ENCODE measurements at places on chromosomes 2 and 18. TPM values are rescaled to one million over a fixed set of nuclear protein-coding genes. Genes with fewer than 3 reads are reported as not detected.
A peak's percentile ranks its signal among the peaks of the same experiment; 100 is the strongest.

The TRABD2A gene
- total RNA-seq, result 1.3 TPM

The MEP1B gene
- total RNA-seq, result 1.1 TPM

The PIK3C3 gene
- total RNA-seq, result 22.2 TPM

The TDRD15 gene
- not detected for total RNA-seq

The MDH1B gene
- 0.92 TPM for total RNA-seq

The UGT1A7 gene
- not detected for total RNA-seq

The RAX gene
- not detected for total RNA-seq

The ACVR1C gene
- total RNA-seq, result under 0.01 TPM

The GPR75 gene
- total RNA-seq, result 9.4 TPM

The CIB4 gene
- total RNA-seq, result not detected

The BMP10 gene
- total RNA-seq, result not detected

GRCh38 chr2:205633994-205634393, 48.3 kb upstream of the NRP2 start:
- no peaks in the 10 kb centered on the region for H3K27me3 ChIP-seq
- no peak overlapping the region for H3K27ac ChIP-seq
- H3K36me3 ChIP-seq, result no peaks in the 10 kb centered on the region
- no peaks in the 10 kb centered on the region for H3K4me1 ChIP-seq

DNA sequence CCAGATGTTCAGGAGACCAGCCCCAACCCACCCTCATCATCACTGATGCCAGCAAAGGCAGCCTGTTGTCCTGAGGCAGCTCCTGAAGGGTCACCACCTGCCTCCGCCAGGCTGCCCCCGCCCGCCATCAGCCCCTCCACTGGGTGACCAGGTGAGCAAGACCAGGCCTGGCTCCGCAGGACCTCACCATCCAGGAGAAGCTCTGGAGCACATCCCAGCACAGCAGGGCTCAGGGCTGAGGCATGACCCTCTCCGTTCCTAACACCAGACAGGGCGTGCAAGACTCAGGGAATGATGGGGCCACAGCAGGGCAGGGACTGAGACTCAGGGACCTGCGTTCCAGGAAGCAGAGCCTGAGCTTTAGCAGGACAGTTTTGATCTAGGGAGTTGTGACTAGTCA, 218.8 kb upstream of the RAB6C start:
- H3K4me1 ChIP-seq, result no peaks in the 10 kb centered on the region
- H3K27ac ChIP-seq, result no peak overlapping the region
- H3K4me3 ChIP-seq, result no peak overlapping the region
- no peaks in the 10 kb centered on the region for H3K36me3 ChIP-seq

DNA sequence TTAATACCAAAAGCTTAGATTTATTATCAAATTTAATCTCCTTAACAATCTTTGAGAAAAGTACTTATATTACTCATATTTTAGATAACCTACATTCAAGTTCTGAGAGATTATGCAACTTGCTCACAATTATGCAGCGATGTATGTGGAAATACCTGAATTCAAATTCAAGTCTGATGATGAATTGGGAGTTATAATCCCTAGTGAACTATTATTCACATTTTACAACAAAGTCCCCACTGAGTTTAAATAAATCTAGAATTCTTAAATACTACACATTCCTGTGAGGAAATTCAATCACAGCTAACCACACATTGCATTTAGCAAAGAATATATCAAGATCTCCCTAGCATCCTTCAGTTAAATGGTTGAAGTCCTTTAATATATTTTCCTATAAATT, 278.4 kb downstream of the NOL4 start:
- DNase-seq, result no peak
- no peaks in the 10 kb centered on the region for H3K36me3 ChIP-seq
- no peaks in the 10 kb centered on the region for H3K27me3 ChIP-seq
- H3K27ac ChIP-seq, result no peak overlapping the region
- no peak overlapping the region for H3K4me3 ChIP-seq
- H3K4me1 ChIP-seq, result no peaks in the 10 kb centered on the region

- no peaks in the 10 kb centered on the region for H3K27me3 ChIP-seq
- no peak for DNase-seq
- no peaks in the 10 kb centered on the region for H3K36me3 ChIP-seq
- no peaks in the 10 kb centered on the region for H3K4me1 ChIP-seq
- H3K27ac ChIP-seq, result no peak overlapping the region
These were observed 35.9 kb downstream of the PTGR3 start for GRCh38 chr18:75173125-75173432.

DNA sequence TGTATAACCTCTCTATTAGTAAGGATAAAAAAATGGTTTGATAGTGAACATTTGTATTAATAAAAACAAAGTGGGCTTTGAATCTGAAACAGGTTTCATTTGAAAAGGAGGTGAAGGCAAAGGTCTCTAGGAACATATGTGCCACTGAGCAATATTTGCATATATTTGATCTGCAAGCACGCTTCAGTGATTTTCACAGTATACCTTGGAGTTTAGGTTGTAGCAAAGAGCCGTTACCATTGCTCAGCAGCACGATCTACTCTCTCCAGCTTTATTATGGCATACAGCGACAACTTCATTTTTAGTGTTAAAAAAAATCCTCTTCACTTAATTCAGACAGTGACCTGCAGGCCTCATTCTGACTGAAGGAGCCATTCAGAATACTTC, 75.8 kb upstream of the ZEB2 start:
- no peaks in the 10 kb centered on the region for H3K36me3 ChIP-seq
- no peaks in the 10 kb centered on the region for H3K27me3 ChIP-seq
- H3K4me1 ChIP-seq, result no peaks in the 10 kb centered on the region
- H3K27ac ChIP-seq, result no peak overlapping the region
- no peak for DNase-seq

DNA sequence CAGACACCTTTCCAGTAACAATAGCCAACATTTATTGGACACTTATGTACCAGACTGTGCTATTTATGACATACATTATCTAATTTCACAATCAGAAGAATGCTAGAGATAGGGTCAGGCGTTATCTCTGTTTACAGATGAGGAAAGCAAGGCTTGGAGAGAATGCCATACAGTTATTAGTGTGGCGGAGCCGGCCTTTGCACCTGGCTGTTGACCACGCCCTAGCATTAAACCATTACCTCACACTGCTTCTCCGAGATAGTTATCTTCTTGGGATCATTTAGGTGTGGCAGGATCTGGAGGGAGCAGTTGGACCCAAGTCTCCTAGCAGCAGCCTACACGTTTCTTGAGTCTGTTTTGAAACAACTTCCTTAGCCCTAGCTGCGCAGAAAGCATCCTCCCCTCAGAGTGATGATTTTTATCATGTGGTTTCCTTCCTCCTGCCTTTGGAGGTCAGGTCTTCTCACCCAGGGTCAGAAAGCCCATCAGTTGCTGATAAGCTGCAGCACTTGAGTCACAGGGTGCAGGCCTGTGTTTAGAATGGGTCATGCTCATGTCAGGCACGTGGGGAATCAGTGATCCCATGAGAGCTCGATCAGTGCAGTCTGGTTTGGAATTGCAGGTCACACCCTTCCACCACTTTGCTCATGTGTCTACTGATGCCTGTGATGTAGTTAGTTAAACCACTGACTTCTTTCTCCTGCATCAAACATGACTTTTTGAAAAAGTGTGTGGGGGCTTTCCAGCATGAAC, 118.2 kb downstream of the SPTBN1 start:
- H3K27ac ChIP-seq, result peak overlapping the region; percentile 83
- no peak overlapping the region for H3K4me3 ChIP-seq
- H3K4me1 ChIP-seq, result peaks cover 100% of the 10 kb centered on the region
- peak; percentile 84 for DNase-seq

GRCh38 chr2:241063093-241063551, 39.0 kb downstream of the MTERF4 start:
- H3K27ac ChIP-seq, result no peak overlapping the region
- no peaks in the 10 kb centered on the region for H3K4me1 ChIP-seq
- H3K27me3 ChIP-seq, result no peaks in the 10 kb centered on the region
- H3K4me3 ChIP-seq, result no peak overlapping the region
- H3K36me3 ChIP-seq, result peaks cover 34% of the 10 kb centered on the region
- no peak for DNase-seq

DNA sequence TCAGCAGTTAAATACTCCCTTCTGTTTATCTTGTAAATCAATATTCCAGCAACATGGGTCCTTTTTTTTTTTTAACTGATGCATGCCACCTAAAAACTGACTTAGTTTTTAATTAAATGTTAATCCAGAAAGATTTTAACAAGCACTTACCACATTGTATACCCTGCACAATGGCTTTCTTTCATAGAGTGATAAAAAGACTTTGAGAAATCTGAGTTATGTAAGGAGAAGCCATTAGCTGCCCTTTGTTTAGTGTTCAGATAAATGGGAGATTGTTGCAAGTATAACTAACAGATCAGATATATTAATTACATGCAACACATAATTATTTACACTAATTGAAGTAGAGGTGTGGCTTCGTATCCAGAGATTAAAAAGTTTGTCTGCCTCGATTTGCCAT, 22.7 kb upstream of the NFATC1 start:
- H3K4me1 ChIP-seq, result no peaks in the 10 kb centered on the region
- H3K36me3 ChIP-seq, result peaks cover 7% of the 10 kb centered on the region
- H3K27me3 ChIP-seq, result no peaks in the 10 kb centered on the region
- no peak overlapping the region for H3K27ac ChIP-seq

DNA sequence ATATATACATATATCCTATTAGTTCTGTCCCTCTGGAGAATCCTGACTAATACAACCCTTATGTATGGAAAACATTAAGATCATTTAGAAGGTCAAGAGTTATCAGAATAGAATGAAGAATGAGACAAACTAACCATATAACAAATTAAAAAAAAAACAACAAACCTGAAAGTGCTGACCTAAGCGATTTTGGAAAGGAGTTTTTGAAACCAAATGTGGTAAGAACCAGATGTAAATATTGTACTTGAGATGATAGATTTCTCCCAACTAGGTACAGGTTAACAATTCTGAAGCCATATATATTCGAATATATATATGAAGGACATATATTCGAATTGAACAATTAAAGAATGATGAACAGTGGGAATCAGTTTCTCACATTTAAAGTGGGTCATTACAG, 917.8 kb upstream of the SLC39A10 start:
- H3K27me3 ChIP-seq, result no peaks in the 10 kb centered on the region
- no peak for DNase-seq
- H3K4me1 ChIP-seq, result no peaks in the 10 kb centered on the region
- no peaks in the 10 kb centered on the region for H3K36me3 ChIP-seq
- no peak overlapping the region for H3K4me3 ChIP-seq
- H3K27ac ChIP-seq, result no peak overlapping the region

GRCh38 chr18:49524951-49525350, 36.9 kb upstream of the LIPG start:
- no peaks in the 10 kb centered on the region for H3K36me3 ChIP-seq
- H3K27me3 ChIP-seq, result no peaks in the 10 kb centered on the region
- H3K4me3 ChIP-seq, result no peak overlapping the region
- no peak overlapping the region for H3K27ac ChIP-seq
- no peak for DNase-seq

- no peak for DNase-seq
- H3K27me3 ChIP-seq, result no peaks in the 10 kb centered on the region
- no peak overlapping the region for H3K4me3 ChIP-seq
- H3K36me3 ChIP-seq, result no peaks in the 10 kb centered on the region
- H3K27ac ChIP-seq, result no peak overlapping the region
- no peaks in the 10 kb centered on the region for H3K4me1 ChIP-seq
These were observed 95.2 kb downstream of the BIN1 start for GRCh38 chr2:127011796-127012195.

- H3K4me1 ChIP-seq, result peaks cover 3% of the 10 kb centered on the region
- no peaks in the 10 kb centered on the region for H3K27me3 ChIP-seq
- no peak for DNase-seq
These were observed 56.8 kb downstream of the POLR1A start for GRCh38 chr2:86048888-86049287.

DNA sequence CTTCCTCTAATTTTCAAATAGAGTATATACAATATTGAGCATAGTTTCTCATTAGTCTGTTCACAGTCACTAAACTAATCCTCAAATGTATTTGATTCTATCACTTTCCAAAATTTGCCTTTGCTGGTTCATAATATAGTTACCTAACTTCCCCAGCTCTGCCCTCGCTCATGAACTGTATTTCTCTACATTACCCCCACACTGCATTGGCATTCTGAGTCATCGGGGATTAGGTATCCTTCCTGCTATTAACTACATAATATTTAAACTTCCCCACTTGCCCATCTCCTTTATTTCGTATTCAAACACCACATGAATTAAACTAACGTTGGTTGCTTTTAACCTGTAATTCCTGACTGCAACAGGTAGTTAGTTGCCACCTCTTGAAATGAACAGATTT, 14.8 kb upstream of the CLASP1 start:
- no peaks in the 10 kb centered on the region for H3K4me1 ChIP-seq
- H3K27ac ChIP-seq, result no peak overlapping the region
- no peak overlapping the region for H3K4me3 ChIP-seq
- DNase-seq, result no peak
- no peaks in the 10 kb centered on the region for H3K36me3 ChIP-seq
- H3K27me3 ChIP-seq, result no peaks in the 10 kb centered on the region

- no peaks in the 10 kb centered on the region for H3K36me3 ChIP-seq
- no peak overlapping the region for H3K4me3 ChIP-seq
- H3K27me3 ChIP-seq, result no peaks in the 10 kb centered on the region
These were observed 78.1 kb downstream of the IRS1 start for GRCh38 chr2:226721541-226721940.

- no peak overlapping the region for H3K4me3 ChIP-seq
- H3K36me3 ChIP-seq, result no peaks in the 10 kb centered on the region
- no peak overlapping the region for H3K27ac ChIP-seq
- H3K27me3 ChIP-seq, result peaks cover 27% of the 10 kb centered on the region
These were observed 23.4 kb upstream of the SNED1 start for GRCh38 chr2:240974771-240975572.

GRCh38 chr2:239835056-239835455, 190.1 kb downstream of the NDUFA10 start:
- H3K27me3 ChIP-seq, result no peaks in the 10 kb centered on the region
- H3K27ac ChIP-seq, result no peak overlapping the region
- no peak overlapping the region for H3K4me3 ChIP-seq

- no peaks in the 10 kb centered on the region for H3K27me3 ChIP-seq
- no peak overlapping the region for H3K27ac ChIP-seq
- no peak for DNase-seq
- H3K4me1 ChIP-seq, result no peaks in the 10 kb centered on the region
- no peak overlapping the region for H3K4me3 ChIP-seq
These were observed 1228.1 kb upstream of the GYPC start for GRCh38 chr2:125427721-125428315.

DNA sequence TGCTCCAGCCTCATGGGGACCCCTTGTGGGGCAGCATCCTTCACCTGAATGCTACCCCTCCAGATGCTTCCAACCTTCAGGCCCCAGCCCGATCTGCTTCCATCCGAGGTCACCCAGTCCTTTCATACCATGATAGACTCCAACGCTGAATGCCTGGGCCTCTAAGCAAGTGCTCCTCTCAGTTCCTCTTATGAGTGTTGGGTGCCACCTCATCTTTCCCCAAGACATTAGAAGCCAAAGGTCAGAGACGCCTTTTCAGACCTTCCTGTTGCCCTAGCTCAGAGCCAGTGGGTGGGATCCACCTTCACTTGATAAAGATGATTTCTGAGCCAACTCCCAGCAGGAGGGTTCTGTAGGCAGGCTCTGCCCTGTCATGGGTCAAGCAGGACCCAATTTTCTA, 174.5 kb upstream of the MGAT5 start:
- no peaks in the 10 kb centered on the region for H3K36me3 ChIP-seq
- no peaks in the 10 kb centered on the region for H3K4me1 ChIP-seq
- DNase-seq, result no peak
- H3K4me3 ChIP-seq, result no peak overlapping the region
- no peak overlapping the region for H3K27ac ChIP-seq
